ENCODE measurements at places on chromosomes 2 and 18. TPM values are rescaled to one million over a fixed set of nuclear protein-coding genes. Genes with fewer than 3 reads are reported as not detected.

DNA sequence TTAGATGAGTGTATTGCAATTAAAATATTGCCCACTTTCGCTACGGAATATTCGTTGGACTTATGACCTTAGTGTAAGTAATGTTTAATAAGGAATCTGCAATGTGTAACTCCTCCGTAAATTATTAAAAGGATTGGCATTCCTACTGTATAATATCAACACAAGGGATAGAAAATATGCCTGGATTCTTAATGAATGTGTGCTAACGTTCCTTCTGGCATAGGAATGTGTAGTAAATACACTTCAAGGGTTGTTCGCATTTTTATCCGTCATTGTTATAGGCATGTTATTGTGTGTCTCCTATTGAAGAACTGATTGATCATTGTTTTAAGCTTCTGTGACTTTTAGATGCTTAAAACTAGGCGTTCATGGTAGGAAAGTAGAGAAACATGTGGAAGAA is 134.5 kb downstream of the NEDD4L start:
- no peak for DNase-seq

Gene LBX2
- total RNA-seq, result 2.6 TPM

DNA sequence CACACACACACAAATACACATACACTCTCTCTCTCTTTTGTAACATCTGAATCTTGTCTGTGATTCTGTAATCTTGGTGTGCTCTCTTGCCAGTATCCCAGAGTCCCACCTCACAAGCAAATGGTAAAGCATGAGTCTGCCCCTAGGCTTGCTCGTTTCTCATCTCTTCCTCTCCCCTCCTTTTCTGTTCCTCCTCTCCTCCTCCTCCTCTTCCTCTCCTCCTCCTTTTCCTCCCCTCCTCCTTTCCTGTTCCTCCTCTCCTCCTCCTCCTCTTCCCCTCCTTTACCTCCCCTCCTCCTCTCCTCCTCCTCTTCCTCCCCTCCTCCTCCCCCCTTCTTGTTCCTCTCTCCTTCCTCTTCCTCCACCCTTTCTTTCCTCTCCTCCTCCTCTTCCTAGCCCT is 59.0 kb downstream of the TNFRSF11A start:
- DNase-seq, result no peak

DNA sequence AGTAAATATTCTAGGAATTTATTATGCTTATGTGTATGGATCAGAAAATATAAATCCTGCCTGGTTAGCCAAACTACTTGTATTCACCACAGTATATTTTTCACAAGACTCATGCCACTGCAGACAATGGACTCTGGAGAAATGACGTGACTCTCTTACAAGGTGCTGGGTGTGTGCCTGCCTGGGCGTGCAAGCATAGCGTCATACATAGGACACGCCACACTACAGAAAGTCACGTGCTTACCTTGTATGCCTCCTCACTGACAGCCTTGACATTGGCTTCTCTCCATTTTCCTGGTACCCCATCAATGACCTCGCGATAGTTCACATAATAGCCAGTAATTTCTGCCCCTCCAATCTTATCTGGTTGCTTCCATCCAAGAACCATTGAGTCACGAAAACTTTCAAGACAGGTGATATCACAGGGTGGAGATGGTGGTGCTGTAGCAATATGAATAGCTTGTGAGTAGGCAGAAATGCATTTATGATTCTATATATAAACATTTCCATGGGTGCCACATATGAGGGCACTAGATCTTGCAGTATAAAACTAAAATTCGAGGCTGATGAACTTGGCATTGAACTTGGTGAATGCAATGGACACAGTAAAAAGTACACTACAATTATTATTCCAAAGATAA is 93.2 kb downstream of the MYOM1 start:
- DNase-seq, result no peak

DNA sequence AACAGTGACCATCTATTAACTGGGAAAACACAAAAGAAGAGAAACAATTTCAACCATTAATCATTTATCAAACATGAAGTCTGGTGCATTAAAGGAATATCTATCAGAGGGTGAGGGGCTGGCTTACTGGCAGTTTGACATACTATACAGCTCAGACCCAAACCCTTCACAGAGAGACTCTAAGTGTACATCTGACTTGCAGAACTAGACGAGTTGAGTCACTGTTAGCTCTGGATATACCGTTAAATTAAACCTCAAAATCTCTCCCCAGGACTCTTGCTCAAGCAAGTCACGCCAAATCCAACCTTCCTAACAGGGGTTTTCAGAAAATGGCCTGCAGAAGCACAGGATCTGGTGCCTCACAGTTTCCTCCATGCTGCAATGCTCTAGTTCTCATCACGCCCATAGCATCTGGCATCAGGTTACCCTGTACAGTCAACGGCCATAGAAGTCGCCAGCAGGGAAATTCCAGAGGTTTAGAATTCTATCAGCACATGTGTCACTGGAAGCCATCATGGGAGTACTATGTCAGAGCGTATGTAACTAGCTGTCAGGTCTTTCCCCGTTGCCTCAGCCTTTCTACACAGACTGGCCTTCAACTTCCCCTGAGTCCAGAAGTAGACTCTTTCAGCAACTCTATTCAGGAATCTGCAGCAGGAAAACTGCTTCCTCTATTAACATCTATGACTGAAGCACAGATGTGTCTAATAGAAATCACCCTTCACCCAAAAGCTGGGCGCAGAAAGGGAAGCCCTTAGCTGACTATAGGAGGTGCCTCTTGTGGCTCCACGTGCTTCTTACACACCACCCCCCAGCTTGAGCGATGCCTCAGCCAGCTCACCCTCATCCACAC is 9.3 kb downstream of the TGOLN2 start:
- DNase-seq, result no peak

Gene PUS10
- total RNA-seq, result 2.8 TPM

Gene SYT4
- total RNA-seq, result not detected
